ENCODE measurements at places on chromosomes 11 and 22.
A peak's percentile ranks its signal among the peaks of the same experiment; 100 is the strongest.

DNA sequence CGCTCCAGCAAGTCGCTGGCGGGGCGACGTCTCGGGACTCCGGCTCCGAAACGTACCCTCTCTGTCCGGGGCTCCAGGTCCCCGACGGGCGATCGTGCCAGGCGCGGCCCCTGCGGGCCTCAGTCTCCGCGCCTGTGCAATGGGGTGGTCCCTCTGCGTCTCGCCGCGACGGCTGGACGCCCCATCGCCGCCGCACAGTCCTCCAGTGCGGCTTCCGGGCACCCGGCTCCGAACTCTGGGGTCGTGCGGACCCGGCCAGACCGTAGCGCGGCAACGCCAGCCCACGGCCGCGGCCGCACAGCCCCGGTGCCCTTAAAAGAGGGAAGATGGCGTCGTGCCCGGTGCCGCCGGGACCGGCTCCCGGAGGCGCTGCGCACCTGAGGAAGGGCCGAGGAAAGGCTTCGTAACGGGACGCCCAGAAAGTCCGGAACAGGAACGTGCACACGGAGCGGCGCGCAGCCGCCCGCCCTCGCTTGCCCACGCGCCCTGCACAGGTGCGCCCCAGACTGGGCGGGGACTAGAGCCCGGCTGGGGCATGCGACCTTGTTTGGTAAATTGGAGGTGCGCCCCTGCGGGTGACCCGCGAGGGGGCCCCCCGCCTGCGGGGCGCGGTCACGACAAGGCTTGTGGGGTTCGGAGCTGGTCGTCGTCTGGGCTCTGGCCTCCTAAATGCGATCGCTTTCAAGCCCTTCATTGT is 525 bp downstream of the BIK start:
- DNase-seq, result no peak

DNA sequence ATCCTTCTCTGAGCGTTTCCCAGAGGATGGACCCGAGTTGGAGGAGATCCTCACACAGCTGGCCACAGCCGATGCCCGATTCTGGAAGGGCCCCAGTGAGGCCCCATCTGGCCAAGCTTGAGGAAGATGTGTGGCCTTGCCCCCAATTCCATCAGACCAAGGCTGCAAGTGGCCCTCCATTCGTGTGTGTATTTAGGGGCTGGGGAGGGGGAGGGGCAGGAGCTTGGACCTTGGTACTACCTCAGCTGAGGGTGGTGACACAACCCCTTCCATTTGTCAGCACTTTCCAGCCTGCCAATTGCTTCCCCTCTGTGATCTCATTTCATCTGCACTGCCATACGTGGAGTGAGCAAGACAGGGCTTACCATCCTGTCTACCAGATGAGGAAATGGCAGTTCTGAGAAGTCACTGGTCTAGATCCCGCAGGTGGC is 1.3 kb upstream of the BBS1 start:
- no peak for DNase-seq

- no peak for DNase-seq
Observed at GRCh38 chr11:108207683-108208060, 14.8 kb downstream of the NPAT start.

DNA sequence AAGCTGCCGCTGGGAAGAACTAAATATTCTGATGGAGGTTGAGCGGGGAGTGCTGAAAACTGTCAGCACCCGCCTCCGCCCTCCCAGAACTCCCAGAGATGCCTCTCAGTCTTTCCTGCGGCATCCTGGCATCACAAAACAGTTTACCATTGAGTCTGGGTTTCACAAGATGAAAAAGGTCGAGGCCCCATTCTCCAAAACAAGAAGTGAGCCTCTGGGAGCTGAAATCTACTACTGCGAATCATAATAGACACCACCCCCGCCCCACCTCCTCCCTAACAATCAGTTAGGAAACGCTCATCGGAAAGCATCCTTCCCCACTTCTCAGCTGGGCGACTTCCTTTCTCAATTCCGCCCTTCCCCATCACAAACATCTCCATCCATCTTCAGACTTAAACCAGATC is 1.0 kb downstream of the SUN2 start:
- DNase-seq, result no peak

GRCh38 chr22:47043835-47044721 is 281.6 kb downstream of the TBC1D22A start:
- peak; percentile 33 for DNase-seq

GRCh38 chr11:44727373-44728287 is 868 bp downstream of the TSPAN18 start:
- peak; percentile 54 for DNase-seq

DNA sequence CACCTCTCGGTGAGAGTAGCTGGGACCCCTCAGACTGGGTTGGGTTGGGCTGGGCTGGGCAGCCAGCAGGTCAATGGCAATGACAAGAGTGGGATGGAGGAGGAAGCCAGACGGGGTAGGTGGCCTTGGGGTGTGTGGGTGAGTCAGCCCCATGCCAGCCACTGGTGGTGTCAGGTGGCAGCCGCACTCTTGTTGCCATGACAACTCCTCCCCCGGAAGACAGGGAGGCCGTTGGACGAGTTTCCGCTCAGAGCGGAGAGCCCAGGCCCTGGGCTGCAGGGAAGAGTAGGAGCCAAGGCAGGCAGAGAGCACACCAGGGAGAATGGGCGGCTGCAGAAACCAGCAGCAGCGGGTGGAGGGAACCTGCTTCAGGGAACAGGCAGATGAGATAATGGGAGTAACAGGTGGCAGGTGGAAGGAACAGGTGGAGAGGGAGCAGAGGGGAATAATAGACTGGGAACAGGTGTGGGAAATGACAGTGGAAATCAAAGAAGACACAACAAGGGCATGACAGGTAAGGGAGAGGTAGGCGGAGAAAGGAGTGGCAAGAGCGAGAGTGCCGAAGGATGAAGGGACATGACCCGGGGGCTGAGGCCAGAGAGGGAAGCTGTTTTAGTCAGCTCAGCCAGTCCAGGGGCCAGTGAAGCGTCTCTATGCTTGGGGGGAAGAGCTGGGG is 8.7 kb downstream of the SPTBN2 start:
- no peak for DNase-seq

GRCh38 chr11:61567286-61568061 is 13.4 kb downstream of the SYT7 start:
- peak; percentile 73 for DNase-seq

DNA sequence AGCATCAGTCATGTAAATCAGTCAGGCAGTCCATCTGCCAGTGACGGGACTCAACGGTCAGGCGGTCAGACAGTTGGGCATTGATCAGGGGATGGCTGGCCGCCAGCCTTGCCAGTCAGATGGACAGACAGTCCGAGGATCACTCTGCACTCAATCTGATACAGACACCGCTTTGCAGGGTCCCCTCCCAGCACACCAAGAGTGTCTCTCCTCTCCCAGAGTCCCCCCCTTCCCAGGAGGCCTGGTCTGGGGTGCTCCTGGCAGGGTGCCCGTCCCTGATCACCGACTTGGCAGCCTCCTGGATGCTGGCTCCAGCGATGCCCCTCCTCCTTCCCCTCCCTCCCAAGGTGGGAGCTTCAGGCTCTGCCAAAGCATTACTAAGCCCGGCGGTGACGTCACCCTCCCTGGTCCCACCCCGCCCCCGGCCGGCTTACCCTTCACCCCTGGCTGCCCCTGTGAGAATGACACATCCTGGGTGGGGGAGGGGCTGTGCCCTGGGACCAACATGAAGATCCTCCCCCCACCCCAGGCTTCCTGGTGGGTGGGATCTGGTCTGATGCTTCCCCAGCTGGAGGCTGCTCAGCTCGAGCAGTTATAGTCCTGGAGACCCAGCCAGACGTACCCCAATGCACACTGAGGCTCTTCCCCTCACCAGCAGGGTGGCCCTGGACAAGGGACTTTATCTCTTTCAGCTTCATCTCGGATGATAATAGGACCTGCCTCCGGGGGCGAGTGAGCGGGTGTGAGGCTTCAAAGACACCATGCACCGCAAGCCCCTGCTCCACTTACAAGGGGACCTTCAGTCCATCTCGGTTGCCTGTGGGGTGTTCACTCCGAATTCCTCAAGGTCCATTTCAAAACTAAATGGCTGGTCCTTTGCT is 69.2 kb downstream of the CD82 start:
- peak; percentile 79 for DNase-seq

DNA sequence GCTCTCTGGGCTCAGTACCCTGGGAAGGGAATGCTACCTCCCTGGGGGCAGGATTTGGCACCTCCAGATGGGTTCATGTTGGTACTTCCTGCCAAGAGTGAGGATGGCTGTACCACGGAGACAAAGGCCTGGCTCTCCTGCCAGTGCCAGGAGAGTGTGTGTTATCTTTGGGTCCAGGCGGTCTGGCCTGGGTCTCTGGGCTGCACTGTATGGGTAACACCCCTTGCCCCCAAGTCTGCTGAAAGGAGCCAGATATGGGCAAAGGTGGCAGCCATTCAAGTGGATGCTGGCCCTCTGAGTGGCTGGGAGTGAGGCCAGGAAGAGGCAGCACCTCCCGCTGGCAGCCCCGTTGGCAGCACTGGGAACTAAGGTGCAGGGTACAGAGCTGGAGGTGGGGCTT is 91.5 kb downstream of the NECTIN1 start:
- no peak for DNase-seq

DNA sequence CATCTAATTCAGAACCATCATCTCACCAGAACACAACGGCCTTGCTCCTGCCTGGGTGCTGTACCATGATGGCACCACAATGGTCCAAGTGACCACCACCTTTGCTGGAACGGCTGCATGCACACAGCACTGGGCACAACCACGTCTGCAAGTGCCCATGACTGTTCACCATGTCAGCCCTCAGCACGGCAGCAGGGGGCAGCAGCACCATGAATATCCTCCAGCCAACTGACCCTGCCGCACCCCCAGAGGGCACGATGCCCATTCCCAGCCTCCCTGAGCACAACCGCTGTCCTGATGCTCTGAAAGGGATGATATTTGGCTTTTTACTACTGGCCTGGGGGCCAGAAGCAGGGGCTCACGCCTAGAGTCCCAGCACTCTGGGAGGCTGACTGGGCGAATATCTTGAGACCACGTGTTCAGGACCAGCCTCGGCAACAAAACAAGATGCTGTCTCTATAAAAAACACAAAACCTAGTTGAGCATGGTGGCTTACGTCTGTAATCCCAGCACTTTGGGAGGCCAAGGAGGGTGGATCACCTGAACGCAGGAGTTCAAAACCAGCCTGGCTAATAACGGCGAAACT is 25.7 kb downstream of the DRD4 start:
- peak; percentile 40 for DNase-seq
